Globus pallidus (tissue), 1 donor: ENCODE measurements at places on chromosomes 6 and 20.

- peak; percentile 26 for DNase-seq
Observed at GRCh38 chr6:163750431-163751031, 336.0 kb downstream of the QKI start.

- no peak for DNase-seq
Observed at GRCh38 chr6:106227612-106228507, 97.7 kb downstream of the ATG5 start.

GRCh38 chr6:63635215-63635587, 401 bp upstream of the PHF3 start:
- no peak for DNase-seq

GRCh38 chr20:41171736-41172295, 34.5 kb downstream of the PLCG1 start:
- no peak for DNase-seq

DNA sequence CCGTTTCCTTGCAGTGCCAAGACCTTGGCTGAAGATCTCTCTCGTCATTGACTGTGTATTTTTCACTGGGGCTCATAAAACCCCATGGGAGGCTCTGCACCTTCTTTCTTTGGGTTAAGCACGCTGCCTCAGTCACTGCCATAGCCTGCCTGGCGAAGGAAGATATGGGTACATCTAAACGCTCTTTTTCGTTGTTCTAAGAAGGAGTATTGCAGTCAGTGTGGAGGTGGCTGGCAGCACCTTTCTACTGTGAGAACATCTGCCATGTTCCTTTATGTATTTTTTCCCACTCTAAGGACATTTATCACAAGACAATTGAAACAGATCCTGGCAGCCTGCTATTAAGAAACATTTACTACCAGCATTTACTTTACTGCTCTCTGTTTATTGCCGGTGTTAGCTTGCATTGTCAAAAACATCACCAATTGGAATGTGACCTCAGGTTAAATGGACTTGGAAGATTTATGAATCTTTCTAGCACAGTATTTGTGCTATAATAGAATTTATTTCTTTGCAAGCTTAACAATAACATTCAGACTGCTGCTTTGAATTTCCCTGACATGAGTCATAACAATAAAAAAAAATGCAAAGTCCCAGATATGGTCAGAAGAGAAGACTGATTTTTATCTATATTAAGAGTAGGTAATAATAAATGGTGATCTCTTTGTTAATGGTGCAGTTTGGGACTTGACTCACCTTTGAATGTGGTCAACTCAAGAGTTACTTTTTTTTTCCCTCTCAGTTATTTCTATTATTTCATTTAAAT, 62.2 kb upstream of the CLDN20 start:
- no peak for DNase-seq

DNA sequence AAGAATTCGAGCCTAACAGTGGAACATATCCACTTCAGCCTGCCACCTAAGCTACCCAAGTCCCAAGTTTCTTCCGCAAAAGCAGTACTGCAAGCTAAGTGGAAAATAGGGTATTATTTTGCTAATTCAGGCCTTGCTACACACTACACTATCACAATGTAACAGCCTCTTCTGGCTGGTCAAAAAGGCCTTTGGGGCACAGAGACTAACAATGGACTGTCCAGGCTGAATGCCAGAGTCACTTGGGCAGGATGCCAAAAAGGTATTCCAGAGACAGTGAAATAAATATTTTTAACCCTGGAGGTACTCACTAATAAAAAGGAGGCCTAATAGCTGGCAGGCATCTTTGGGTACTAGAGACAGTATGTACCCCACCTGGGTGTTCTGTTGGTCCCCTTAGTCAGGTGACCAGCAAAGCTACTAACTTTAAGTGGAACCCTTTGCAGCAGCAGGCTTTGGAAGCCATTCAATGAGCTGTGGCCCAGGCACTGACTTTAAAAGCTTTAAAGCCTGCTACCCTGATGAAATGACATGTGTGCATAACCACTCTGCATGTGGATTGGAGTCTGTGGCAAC, 692.1 kb downstream of the HTR1B start:
- DNase-seq, result no peak

DNA sequence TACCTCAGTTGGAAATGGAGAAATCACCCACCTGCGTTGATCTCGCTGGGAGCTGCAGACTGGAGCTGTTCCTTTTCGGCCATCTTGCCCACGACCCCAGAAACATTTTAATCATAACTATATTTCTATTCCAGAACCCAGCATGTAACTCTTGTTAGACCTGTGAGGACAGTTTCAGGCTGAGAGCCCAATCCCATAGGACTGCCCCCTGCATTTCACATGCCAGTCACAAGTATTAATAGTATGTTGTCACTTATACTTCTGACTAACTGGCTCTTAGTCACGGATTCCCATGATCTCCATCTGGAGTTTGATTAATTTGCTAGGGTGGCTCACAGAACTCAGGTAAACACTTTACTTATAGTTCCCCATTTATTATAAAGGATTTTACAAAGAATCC, 96.0 kb upstream of the PRND start:
- DNase-seq, result no peak

DNA sequence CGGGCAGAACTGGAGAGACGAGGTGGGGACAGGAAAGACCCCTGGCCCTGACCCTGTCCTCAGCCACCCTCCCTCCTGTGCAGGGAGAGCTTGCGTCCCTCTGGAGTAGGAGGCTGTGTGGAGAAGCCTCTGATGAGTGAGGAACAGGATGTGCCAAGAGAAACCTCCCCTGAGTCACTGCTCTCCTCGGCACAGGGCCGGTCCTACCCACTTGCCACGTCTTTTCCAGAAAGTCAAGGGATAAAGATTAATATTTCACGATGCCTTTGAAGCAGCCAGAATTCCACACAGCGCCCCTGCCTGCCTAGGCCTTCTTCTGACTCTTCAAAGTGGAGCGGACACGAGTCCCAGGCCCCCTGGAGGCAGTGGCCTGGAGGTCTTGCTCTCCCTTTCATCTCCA, 34.9 kb upstream of the THBS2 start:
- DNase-seq, result no peak

- DNase-seq, result no peak
Observed at GRCh38 chr6:35775031-35775430, 1.4 kb upstream of the CLPSL2 start.

- DNase-seq, result no peak
Observed at GRCh38 chr6:170281331-170282292, 9.3 kb downstream of the DLL1 start.

- DNase-seq, result no peak
Observed at GRCh38 chr6:167113935-167114910, 8.7 kb upstream of the CCR6 start.

- DNase-seq, result no peak
Observed at GRCh38 chr20:24445510-24446170, 23.8 kb upstream of the SYNDIG1 start.
